Mesenteric fat pad (tissue), 1 donor: ENCODE measurements at places on chromosomes 4 and X.

DNA sequence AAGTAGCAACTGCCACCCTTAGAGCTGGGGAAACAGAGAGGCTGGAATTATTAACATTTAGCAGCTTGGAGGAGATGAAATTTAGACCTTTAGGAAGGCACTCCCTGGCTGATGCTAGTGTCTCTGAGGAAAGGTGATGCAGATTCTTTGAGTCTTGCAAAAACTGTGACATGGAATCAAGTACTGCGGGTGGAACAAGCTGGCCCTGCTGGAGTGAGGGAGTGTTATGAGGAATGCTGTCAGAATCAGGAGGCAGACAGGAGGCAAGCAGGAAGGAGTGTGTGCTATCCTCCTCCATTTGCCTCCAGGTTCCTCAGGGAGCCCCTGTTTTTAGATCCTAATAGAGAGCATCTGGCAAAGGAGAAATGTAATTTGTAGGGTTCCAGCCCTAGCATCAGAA, 391.7 kb upstream of the PITX2 start:
- DNase-seq = no peak

- DNase-seq = peak; percentile 91
These were observed at the start of gene ADGRA3 for GRCh38 chr4:22515888-22516541. Gene ADGRA3 (minus strand): TSS chr4:22516066. CDS start chr4:22515784, 282 bp downstream.

DNA sequence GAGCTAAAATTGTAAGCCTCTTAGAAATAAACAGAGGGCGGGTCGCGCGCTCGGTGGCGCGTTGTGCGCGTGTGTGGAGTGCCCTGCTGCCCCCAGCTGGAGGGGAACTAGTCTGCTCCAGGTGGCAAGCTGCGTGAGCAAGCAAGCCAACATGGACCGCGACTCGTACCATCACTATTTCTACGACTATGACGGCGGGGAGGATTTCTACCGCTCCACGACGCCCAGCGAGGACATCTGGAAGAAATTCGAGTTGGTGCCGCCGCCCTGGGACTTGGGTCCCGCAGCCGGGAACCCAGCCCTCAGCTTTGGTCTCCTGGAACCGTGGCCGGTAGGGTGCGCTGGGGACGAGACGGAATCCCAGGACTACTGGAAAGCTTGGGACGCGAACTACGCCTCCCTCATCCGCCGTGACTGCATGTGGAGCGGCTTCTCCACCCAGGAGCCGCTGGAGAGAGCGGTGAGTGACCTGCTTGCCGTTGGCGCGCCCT, 66.1 kb downstream of the DNAAF6 start:
- no peak for DNase-seq

- no peak for DNase-seq
These were observed 26.0 kb downstream of the ADD1 start for GRCh38 chr4:2869659-2870058.

- no peak for DNase-seq
These were observed 47.0 kb downstream of the ANXA10 start for GRCh38 chr4:168139336-168139735.

DNA sequence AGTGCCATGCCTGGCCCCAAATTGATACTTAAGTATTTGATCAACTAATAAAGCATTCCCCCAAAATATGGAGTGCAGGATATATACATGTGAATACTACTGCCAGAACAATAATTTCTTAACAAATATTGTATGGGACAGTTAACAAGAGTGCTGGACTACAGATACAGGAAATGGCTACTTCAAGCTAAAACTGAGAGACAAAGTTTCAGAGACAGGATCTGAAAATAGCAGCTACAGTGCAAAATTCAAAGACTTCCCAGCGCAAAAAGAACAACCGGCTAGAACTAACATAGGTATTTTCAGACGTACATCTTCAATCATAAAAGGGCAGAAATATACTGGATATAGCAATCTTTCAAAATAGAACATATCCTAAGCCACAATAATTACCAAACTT, 6.3 kb downstream of the ATRX start:
- no peak for DNase-seq

DNA sequence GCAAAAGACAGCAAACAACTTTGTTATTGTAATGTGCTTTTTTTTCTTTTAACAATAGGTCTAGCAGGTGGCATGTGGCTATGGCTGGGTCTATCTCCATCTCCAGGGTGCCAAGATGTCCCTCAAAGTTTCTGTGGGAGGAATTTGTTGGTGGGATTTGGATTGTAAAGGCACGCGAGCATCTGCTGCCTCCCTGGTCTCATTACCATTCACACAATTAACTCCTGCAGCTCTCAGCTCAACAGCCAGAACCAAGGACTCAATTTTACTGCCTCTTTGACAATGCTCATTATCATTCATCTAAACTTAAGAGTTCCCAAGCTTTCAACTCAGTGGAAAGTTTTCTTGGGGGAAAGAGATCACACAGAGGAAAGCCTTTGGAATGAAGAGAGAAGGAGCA, 10.9 kb upstream of the PCDH18 start:
- DNase-seq = no peak

- no peak for DNase-seq
These were observed 16.7 kb upstream of the ANKRD17 start for GRCh38 chr4:73275318-73275654.
